H4 (cell line): ENCODE measurements at places on chromosomes 13 and 19. TPM values are rescaled to one million over a fixed set of nuclear protein-coding genes. Genes with fewer than 3 reads are reported as not detected.

The GSX1 gene
- total RNA-seq = not detected in 2 replicates

The ZNF628 gene
- 1.4 and 3.9 TPM in 2 replicates for total RNA-seq

The CGB5 gene
- total RNA-seq = 0.33 and 3.3 TPM in 2 replicates

The TDRD12 gene
- total RNA-seq = 0.10 and 0.17 TPM in 2 replicates

The SMAD9 gene
- total RNA-seq = 2.2 and 4.0 TPM in 2 replicates

The GPR12 gene
- total RNA-seq = 0.12 TPM in 1 of 2 replicates, not detected in the other

The SLC10A2 gene
- total RNA-seq = not detected in 2 replicates

The COX6B1 gene
- total RNA-seq = 1,937 and 2,103 TPM in 2 replicates

The RB1 gene
- 16.3 and 20.4 TPM in 2 replicates for total RNA-seq

The CATSPERD gene
- not detected in 2 replicates for total RNA-seq

The VASP gene
- 29.1 and 43.5 TPM in 2 replicates for total RNA-seq

The TEX26 gene
- not detected in 2 replicates for total RNA-seq

The KLHL1 gene
- not detected in 2 replicates for total RNA-seq

The CLEC17A gene
- not detected in 2 replicates for total RNA-seq

The F10 gene
- not detected in 2 replicates for total RNA-seq

The DMKN gene
- total RNA-seq = 19.6 and 34.6 TPM in 2 replicates

The TMIGD2 gene
- not detected in 2 replicates for total RNA-seq

The ABCA7 gene
- total RNA-seq = 2.9 and 3.6 TPM in 2 replicates

The CEACAM4 gene
- not detected in 2 replicates for total RNA-seq

The VSTM1 gene
- not detected in 2 replicates for total RNA-seq

The C19orf85 gene
- total RNA-seq = not detected in 2 replicates

The ZNF439 gene
- 0.47 and 0.56 TPM in 2 replicates for total RNA-seq

The KCNK6 gene
- total RNA-seq = 0.04 TPM in 1 of 2 replicates, not detected in the other

The TBC1D4 gene
- 2.9 and 4.1 TPM in 2 replicates for total RNA-seq

The PGLYRP2 gene
- total RNA-seq = not detected in 2 replicates

The S1PR5 gene
- total RNA-seq = 1.0 and 1.7 TPM in 2 replicates

The ATP4A gene
- not detected in 2 replicates for total RNA-seq

The ZNF382 gene
- 0.06 and 0.21 TPM in 2 replicates for total RNA-seq

The CCDC70 gene
- total RNA-seq = not detected in 2 replicates

The RABAC1 gene
- 149 and 167 TPM in 2 replicates for total RNA-seq

The CHAF1A gene
- total RNA-seq = 18.6 and 19.0 TPM in 2 replicates

The RGCC gene
- total RNA-seq = 13.7 and 14.8 TPM in 2 replicates

The RXFP2 gene
- total RNA-seq = not detected in 2 replicates

The KASH5 gene
- total RNA-seq = not detected in 2 replicates

The RASIP1 gene
- 0.14 TPM in 1 of 2 replicates, not detected in the other for total RNA-seq

The EDNRB gene
- total RNA-seq = 0.29 TPM in 1 of 2 replicates, not detected in the other

The ANGPTL4 gene
- 0.19 TPM in 1 of 2 replicates, not detected in the other for total RNA-seq

The NRTN gene
- total RNA-seq = 0.06 and 0.23 TPM in 2 replicates

The CYP2A6 gene
- not detected in 2 replicates for total RNA-seq

The N4BP2L1 gene
- total RNA-seq = 0.15 TPM in 1 of 2 replicates, not detected in the other

The CEACAM19 gene
- 0.23 and 1.0 TPM in 2 replicates for total RNA-seq

The SIGLEC11 gene
- total RNA-seq = not detected in 2 replicates

The NLRP9 gene
- not detected in 2 replicates for total RNA-seq

The AXL gene
- total RNA-seq = 97.8 and 105 TPM in 2 replicates

The RUVBL2 gene
- 353 and 374 TPM in 2 replicates for total RNA-seq

The ALDH16A1 gene
- 17.0 and 25.7 TPM in 2 replicates for total RNA-seq

The NTN5 gene
- total RNA-seq = 0.58 TPM in 1 of 2 replicates, not detected in the other

The SLC46A3 gene
- total RNA-seq = 1.4 and 2.5 TPM in 2 replicates

The ZNF181 gene
- 13.0 and 20.3 TPM in 2 replicates for total RNA-seq
